ENCODE measurements at places on chromosomes 2 and 18.

DNA sequence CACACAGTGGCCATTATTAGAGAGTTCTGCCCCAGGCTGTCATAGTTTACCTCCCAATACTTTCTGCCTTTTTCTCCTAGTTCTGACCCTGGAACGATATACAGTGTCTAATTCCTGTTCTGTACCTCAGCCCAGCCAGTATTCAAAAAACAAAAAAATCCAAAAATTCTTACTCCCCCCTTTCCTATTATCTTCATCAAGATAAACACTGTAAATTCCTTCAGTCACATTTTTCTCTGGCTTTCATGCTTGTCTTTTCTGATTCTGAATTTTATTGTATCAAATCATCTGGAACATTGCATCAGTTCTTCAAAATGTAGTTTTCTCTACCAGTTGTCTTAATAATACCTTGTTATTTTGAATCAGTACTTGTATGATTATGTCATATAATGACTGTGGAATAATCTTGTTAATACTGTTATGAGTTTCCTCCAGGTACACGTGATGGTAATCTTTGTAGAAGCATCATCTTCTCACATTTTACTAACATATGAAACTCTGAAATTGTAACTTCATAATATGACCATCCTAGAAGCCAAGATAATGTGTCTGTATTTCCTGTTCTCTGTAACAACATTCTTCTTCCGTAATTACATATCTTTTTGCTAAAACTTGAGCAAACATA lies 79.0 kb upstream of the NOSTRIN start:
- no peak for DNase-seq

DNA sequence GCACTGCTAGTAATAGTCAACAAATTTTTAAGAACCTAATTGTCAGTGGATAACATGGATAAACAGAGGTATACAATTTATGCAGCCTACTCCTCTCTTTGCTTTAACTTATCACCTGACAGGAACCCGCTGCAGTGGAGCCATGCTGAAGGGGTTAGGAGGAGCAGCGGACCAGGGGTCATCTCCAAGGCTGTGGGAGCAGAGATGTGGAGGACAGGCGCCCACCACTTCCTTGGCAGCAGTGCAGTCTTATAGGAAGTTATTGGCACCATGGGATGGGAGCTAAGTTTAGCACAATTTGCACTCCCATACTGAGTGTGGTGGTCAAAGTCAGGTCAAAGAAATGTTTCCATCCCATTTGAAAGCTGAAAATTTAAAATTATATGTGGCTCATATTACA lies 35.6 kb downstream of the HDLBP start:
- DNase-seq: no peak

DNA sequence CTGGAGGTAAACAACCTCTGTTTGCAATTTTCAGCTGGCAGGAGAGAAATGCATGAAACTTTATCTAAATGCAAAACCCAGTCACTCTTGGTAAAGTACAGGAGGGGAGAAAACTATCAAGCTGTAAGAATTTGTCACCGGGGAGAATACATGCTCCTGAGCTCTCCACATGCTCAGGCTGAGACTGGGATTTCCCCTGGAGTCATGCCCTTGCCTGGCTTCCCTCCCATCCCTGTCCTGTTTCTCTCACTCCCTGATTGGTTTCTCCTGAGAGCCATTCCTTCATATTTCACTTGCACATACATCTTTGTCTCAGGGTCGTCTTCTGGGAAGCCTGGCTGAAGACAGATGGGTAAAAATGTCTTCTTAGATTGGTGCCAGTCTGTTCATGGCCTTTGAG lies 52.9 kb upstream of the SPATS2L start:
- DNase-seq: peak; percentile 39

DNA sequence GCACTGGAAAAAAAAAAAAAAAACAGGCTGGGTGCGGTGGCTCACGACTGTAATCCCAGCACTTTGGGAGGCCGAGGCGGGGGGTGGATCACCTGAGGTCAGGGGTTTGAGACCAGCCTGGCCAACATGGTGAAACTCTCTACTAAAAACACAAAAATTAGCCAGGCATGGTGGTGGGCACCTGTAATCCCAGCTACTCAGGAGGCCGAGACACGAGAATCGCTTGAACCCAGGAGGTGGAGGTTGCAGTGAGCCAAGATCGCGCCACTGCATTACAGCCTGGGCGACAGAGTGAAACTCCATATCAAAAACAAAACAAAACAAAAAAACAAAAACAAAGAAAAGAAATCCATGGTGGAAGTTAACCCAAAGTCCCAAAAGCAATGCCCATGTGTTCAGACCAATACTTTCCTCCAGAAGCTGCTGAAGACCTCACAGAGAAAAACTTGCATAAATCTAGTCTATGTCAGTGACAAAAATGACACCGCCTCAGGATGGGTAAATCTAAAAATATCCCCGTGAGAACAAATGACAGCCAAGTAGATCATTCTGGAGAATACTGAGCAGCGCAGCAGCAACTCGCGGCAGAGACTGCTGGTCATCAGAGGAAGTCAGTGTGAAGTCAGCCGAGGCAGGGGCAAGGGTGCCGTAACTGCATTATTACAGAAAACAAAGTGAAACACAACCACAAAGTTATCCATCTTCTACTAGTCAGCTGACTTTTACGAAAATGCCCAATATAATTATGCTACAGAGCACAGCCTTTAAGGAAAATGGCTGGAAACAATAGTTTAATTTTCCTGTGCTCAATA lies 41.0 kb downstream of the LPIN2 start:
- no peak for DNase-seq

GRCh38 chr2:58967736-58968135 lies 726.6 kb upstream of the FANCL start:
- DNase-seq: no peak

Data from EL (cell line).